ENCODE measurements at places on chromosomes 6 and 20. TPM values are rescaled to one million over a fixed set of nuclear protein-coding genes. Genes with fewer than 3 reads are reported as not detected.

GRCh38 chr6:32839356-32839755 lies 817 bp upstream of the TAP2 start:
- DNase-seq: no peak

- no peak for DNase-seq
Observed at GRCh38 chr6:44022671-44023352, 104.4 kb downstream of the MRPL14 start.

DNA sequence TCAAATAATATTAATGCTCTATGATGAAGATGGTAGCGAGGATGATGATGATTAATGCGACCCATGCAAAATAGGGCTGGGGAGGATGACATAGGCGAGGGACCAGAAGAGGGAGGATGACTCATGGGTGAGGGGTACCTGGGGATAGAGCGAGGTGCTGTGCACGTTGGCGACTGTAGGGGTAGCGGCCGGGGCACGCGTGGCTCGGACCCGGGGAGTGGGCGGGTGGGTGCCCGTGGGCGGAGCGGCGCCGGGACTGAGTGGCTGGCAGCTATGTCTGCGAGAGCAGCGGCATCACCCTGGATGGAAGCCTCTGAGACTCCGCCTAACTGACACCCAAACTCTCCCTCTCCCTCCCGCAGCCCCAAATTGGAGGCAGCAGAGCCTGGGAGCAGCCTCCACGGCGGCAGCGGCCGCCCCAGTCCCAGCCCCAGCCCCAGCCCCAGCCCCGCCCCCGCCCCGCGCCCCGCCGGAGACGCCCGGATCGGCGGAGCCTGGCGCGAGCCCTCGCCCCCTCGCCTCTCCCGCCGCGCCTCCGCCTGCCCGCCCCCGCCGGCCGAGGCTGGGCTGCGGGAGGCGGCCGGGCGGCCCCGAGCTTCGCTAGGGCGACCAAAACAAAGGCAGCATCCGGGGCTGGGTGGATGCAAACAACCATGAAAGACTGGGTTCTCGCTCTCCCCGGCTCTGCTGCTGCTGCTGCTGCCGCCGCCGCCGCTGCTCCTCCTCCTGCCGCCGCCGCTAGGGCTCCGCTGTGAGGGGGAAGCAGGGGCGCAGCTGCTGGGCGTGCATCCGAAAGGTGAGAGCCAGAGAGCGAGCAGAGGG lies at the start of gene RIMS1:
Gene RIMS1, plus strand, starts transcription at position 367 of the 822 bp plus-strand sequence. CDS start 474 bp downstream, outside the sequence.
- DNase-seq: peak; percentile 61

DNA sequence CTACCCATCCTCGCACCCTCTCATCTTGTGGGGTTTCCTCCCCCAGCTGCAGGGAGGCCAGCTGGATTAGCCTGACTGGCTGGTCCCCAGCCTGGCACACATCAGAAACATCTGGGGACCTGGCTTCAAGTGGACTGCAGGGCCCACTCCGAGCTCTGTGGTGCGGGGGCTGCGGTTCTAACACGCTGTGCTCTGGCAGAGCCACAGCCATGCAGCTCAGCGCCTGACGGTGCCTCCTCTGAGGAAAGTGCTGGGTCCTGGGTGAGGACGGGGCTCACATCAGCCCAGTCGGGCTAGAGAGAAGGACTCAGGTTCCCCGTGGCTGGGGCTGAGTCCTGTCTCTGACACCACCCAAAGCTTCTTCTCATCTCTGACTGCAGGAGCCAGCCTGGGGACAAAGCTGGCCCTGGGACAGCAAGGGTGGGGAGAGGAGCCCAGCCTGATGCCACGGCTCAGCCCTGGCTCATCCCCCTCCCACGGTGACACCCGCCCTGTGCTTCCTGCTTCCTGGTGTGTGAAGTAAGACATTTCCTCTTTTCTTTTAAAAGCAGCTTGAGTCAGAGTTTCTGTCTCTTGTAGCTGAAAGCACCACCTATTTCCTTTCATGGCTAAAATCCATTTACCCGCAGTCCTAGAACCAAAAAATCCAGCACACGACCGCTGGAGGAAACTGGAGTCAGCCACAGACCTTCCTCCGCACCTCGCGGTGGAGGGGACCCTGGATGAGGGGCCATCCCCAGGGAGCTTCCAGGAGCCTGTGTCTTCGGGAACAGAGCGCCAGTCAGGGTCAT lies 127.4 kb upstream of the AFDN start:
- no peak for DNase-seq

GRCh38 chr20:48189181-48189580 lies 403.9 kb upstream of the SULF2 start:
- DNase-seq: no peak

- DNase-seq: no peak
Observed at GRCh38 chr20:60055740-60056139, 97.5 kb downstream of the CDH26 start.

GRCh38 chr6:135906972-135907465 lies 55.5 kb downstream of the PDE7B start:
- no peak for DNase-seq

DNA sequence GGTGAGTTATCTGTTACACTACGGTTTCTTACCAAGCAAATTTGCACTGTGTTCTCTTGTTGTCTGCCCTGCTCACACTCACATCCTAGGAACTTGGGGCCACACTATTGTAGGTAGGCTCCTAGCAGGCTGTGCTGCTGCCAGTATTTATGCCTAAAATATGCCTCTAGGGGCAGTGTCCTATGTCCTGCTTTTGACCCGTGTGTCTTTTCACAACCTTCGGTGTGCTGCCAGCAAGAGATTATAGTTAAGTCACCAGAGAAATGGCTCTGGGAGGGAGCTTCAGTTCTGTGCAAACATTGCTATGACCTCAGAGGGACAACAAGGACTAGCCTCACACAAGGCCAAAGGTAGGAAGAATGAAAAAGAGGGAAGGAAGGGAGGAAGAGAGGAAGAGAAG lies 8.9 kb upstream of the TAAR5 start:
- no peak for DNase-seq

GRCh38 chr6:40958738-40959137 lies 80.3 kb downstream of the UNC5CL start:
- DNase-seq: no peak

GRCh38 chr20:25586877-25587276 lies 1.5 kb upstream of the NINL start:
- DNase-seq: no peak

- no peak for DNase-seq
Observed at GRCh38 chr20:39108746-39109145, 146.6 kb downstream of the DHX35 start.

Gene HDGFL1
- not detected for total RNA-seq

Gene LY6G6D
- not detected for total RNA-seq

Gene POPDC3
- 1.3 TPM for total RNA-seq

Gene SERPINB6
- 220 TPM for total RNA-seq
